ENCODE measurements at places on chromosomes 13 and 19.

GRCh38 chr19:58010507-58010906, 7.9 kb upstream of the ZNF606 start:
- DNase-seq, result no peak

- DNase-seq, result no peak
Observed at GRCh38 chr13:25908366-25908765, 143.4 kb downstream of the SHISA2 start.

DNA sequence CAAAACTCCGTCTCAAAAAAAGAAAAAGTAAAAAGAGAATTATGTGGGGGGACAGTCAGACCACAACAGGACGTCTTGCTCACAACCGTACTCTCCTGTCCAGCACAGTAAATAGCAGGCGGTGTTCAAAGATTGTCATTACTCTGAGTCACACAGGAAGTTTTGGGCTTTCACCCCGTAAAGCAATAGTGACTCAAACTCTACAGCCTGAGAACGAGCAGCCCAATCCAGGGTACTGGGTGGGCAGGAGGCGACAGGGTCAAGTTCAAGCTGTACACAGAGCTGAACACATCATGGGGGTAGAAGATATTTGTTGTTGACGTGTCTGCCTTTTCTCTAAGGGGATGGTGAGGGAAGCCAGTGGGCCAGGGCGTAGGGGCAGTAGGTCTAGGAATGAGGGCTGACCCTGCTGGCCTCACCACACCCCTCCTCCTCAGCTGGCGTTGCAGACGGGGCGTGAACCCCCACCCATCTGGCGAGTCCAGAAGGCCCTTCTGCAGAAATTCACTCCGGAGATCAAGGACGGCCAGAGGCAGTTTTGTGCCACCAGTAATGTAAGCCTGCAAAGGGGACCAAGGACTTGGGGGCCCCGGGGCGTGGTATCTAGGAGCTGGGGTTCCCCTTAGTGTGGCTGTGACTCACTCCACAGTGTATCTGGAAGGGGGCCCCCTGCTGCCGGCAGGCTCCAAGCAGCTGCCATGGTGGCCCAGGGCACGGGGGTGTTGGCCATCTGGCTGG, 23.3 kb downstream of the PRR12 start:
- DNase-seq, result no peak

DNA sequence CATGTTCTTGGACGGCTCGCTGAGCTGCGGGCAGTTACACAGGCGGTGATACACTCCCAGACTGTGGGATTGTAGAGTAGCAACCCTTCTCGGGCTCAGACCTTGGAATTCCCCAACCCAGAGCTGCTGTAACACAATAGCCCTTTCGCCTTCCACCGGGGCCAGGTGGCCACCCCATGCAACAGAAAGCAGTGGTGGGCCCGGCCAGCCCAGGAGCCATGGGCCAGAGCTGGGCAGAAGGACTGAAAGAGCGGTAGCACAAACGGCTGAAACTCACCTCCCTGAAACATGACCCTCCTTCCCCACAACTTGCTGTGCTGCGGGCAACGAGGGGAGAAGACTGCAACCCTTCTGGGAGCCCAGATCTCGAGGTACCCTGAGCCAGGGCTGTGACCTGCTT, 429.0 kb downstream of the SLITRK1 start:
- DNase-seq, result no peak

DNA sequence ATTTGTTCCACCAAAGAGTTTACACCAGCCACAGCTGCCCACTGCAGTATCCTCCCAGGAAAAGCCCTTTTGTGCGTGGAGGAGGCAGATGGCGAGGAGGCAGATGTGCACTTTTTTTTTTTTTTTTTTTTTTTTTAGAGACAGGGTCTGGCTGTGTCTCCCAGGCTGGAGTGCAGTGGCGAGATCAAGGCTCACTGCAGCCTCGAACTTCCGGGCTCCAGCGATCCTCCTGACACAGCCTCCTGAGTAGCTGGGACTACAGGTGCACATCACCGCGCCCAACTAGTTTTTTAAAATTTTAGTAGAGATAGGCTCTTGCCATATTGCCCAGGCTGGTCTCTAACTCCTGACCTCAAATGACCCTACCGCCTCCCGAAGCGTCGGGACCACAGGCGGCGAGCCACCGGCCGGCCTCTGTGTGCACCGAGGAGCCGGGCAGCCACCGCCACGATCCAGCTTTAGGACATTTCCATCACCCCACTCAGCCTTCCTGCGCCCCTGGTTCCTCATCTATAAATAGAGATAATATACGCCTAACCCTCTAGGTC, 563 bp upstream of the PDCD5 start:
- no peak for DNase-seq

- DNase-seq, result no peak
Observed at GRCh38 chr19:46159418-46160232, 11.6 kb downstream of the IGFL2 start.

GRCh38 chr13:26813321-26813979, 52.9 kb upstream of the GPR12 start:
- DNase-seq, result no peak

GRCh38 chr13:93502987-93503615, 276.5 kb downstream of the GPC6 start:
- DNase-seq, result no peak

DNA sequence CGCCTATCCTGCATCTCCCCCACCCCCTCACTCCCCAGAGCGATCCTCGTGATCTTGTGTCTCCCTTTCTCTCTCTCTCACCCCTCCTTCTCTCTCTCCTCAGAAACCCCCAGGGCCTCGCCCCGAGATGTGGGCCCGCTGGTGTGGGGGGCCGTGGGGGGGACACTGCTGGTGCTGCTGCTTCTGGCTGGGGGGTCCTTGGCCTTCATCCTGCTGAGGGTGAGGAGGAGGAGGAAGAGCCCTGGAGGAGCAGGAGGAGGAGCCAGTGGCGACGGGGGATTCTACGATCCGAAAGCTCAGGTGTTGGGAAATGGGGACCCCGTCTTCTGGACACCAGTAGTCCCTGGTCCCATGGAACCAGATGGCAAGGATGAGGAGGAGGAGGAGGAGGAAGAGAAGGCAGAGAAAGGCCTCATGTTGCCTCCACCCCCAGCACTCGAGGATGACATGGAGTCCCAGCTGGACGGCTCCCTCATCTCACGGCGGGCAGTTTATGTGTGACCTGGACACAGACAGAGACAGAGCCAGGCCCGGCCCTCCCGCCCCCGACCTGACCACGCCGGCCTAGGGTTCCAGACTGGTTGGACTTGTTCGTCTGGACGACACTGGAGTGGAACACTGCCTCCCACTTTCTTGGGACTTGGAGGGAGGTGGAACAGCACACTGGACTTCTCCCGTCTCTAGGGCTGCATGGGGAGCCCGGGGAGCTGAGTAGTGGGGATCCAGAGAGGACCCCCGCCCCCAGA, 12.8 kb upstream of the TOMM40 start:
- no peak for DNase-seq

GRCh38 chr13:101283782-101284181, 132.5 kb downstream of the NALCN start:
- DNase-seq, result no peak

- no peak for DNase-seq
Observed at GRCh38 chr19:42397263-42398166, 7.4 kb upstream of the CNFN start.

DNA sequence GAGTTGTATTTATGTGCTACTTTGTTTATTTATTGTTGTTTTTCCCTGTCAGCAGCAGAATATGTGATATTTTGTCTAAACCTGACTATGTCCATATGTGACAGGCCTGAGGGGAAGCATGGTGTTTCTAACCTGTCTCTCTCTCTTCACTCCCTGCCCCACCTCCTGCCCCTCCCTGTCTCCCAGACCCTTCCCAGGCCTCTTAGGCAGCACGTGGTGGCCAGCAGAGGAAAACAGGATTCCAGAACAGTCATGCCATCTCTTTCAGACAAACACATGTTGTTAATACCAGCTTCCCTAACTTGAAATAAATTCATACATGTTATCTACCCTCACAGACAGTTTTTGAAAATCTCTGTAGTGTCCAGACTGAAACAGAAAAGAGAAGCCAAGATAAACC, 31.0 kb upstream of the ATP11A start:
- no peak for DNase-seq
